ENCODE measurements at places on chromosomes 2 and 18.

- no peak for DNase-seq
These were observed 47.2 kb downstream of the SCG2 start for GRCh38 chr2:223554923-223555322.

DNA sequence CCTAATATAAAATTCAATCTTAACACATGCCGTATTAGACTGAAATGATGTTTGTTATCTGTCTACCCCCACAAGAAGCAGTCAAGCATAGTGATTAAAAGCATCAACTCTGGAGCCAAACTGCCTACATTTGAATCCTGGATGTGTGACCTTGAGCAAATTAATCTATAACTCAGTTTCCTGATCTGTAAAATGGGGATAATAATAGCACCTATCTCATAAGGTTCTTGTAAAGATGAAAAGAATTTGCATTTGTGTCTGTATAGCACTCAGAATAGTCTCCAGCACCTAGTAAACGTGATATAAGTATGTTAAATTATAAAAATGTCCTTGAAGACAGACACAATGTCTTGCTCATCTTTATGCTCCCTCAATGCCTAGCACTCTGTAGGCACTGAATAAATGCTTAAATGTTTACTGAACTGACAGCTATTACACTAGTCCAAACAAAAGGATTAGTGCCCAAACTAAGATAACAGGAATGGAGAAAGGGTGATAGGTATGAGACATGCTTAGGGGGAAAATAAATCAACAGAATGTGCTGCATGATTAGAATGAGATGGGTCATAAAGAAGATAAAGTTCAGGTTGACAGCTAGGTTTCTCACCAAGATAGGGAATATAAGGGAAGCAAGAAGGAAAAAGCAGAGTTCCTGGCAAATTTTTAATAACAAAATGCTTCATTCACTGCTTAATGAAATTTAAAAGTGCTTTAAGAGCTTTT is 180.6 kb downstream of the ATAD2B start:
- DNase-seq, result no peak

- no peak for DNase-seq
These were observed 193.4 kb downstream of the WDR7 start for GRCh38 chr18:56844556-56844955.

GRCh38 chr2:10048501-10049171 is 5.3 kb downstream of the KLF11 start:
- DNase-seq, result no peak

- no peak for DNase-seq
These were observed 217.4 kb upstream of the SMIM21 start for GRCh38 chr18:75644871-75645270.

- DNase-seq, result no peak
These were observed 296.9 kb upstream of the CYRIA start for GRCh38 chr2:16962505-16962904.

- DNase-seq, result no peak
These were observed 294.5 kb upstream of the NT5C1B start for GRCh38 chr2:18883616-18884456.

DNA sequence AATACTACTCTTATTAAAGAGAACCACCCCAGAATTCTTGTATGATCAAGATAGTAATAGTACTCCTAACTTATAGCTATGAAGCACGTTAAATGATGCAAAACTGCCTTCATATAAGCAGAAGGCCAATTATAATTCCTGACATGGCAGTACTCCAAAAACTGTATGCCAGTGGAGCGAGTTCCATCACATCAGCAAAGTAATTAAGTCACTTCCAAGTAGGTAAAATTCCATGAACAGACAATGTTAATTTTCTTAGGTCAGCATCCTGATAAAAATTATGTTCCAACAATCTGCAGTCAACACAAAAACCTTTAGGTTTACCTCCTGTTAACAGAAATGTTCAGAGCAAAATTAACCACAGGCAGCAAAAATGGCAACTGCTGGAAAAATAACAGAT is 136.7 kb downstream of the CDH2 start:
- DNase-seq, result no peak

DNA sequence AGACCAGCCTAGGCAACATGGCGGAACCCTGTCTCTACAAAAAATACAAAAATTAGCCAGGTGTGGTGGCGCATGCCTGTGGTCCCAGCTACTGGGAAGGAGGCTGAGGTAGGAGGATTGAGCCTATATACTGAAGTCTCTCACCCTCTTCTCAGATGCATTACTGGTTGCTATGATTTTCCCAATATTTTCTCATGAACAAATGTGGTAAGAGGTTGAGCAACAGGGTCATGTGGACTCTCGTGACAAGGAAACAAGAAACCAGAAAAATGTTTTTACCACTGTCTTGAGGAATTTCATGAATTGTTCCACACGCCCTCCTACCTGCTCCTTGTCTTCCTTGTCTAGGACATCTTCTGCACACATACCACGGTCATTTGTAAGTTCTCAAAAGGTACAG is 12.4 kb downstream of the LMAN2L start:
- no peak for DNase-seq

- DNase-seq, result no peak
These were observed 182.1 kb downstream of the TWIST2 start for GRCh38 chr2:239029958-239030357.

DNA sequence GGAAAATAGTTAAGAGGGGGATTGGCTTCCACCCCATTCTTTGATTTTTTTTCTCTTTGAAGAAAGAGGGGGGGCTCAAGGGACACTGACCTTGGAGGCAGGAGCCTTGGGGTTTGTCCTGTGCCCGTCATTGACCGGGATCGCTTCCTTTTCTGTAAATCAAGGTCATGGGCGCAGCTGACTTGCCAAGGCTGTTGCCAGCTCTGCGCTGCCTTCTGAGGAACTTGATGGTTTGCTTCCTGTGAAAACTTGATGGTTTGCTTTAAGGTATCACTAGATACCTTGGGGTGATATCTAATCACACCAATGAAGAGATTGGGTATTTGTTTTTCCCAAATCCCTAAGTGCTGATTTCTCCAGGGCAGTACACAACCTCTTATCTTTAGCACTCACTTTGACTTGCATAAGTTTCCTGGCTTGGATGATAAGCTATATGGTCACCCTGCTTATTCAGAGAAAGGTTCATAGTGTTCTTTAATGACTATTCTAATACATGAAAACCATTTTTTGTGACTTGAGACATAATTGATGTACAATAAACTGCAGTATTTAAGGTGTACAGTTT is 56.0 kb downstream of the DGKD start:
- no peak for DNase-seq

DNA sequence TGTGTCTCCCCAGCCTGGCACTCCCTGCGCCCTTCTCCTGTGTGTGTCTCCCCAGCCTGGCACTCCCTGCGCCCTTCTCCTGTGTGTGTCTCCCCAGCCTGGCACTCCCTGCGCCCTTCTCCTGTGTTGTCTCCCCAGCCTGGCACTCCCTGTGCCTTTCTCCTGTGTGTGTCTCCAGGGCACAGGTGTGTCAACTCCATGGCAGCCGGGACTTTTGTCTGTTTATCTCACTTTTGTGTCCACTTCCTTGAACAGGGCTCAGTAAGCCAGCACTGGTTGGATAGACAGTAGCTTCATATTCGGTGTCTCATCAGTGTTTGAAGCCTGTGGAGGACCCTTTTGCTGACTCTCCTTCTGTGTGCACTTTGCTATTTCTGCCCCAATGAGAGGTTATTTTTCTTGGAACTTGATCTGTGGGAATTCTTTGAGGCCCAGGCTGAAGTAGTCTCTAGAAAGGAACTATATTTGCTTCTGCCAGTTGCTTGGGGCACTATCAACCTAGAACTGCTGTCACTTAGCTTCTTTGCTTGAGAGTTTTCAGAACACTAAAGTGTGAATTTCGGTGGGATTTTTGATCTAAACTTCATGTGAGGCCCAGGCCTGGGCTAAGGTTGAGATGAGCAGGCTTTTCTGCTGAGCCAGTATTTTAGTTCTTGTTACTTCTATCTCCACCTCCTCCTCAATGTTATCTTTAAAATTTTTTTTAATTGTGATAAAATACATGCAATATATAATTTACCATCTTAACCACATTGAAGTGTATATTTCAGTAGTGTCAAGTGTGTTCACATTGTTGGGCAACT is 8.3 kb upstream of the ASB1 start:
- DNase-seq, result no peak

DNA sequence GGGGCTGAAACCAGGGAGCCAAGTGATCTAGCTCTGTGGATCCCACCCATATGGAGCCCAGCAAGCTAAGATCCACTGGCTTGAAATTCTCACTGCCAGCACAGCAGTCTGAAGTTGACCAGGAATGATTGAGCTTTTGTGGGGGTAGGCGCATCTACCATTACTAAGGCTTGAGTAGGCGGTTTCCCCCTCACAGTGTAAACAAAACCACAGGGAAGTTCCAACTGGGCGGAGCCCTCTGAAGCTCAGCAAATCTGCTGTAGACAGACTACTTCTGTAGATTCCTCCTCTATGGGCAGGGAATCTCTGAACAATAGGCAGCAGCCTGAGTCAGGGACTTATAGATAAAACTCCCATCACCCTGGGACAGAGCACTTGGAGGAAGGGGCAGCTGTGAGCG is 96.7 kb downstream of the CCDC148 start:
- DNase-seq, result no peak

DNA sequence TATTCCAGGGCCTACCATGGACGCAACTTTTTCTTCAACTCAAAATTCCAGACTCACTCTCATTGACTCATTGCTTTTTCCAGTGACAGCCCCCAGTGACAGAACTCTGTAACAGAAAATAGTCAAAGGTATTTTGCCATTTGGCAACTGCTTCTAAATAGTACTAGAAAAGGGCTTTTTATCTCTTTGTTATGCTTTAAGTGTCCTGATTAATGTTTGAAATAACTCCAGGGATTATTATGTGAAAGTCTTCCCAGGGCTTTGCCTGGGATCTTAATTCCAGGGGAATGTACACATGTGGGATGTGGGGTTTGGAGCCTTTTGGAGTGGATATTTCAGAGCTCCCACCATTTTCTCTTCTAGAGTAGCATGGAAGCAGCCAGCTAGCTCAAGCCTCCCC is 198.8 kb downstream of the KCNS3 start:
- DNase-seq, result no peak

GRCh38 chr2:71154798-71155197 is 24.4 kb downstream of the MPHOSPH10 start:
- no peak for DNase-seq

DNA sequence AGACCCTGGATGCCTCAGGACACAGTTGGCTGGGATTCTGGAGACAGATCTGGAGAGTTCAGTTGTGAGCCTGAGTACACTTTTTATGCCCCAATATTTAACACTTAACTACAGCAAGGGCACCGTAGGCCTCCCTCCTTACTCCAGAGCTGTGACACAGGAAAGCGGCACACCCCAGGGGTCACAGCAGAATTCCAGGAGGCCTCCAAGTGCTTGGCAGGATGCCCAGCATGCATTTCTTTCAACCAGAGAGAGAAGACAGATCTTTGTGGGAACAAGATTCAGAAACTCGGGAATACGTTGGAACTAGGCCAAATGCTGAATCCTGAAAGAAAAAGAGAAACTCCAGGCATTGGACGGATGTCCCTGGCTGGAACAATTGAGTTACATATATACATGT is 199.2 kb upstream of the NT5C1B start:
- no peak for DNase-seq

DNA sequence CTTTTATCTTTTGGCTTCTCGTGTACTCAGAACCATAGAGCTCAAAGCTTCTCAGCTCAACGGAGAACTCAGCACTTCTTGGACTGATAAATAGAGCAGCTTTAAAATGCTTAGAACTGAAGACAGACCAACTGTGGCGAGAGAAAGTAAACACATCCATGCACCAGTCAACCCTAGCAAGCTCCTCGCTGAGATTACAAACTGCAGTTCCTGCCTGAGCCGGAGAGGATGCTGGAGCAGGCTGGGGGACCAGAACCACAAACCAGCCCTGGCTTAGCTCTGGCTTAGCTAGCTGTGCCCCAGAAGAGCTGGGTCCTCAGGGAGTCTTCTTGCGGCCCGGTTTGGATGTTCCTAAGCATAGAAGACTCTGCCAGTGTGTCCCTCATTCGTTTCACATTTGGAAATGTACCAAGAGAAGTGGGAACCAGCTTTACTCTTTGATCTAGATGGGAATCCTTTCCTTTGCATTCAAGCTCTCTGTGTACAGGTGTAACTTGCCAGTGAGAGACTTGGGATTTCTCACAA is 5.6 kb downstream of the PAX8 start:
- no peak for DNase-seq

GRCh38 chr2:65465124-65465523 is 32.7 kb upstream of the SPRED2 start:
- DNase-seq, result no peak

Data from activated CD8-positive, alpha-beta memory T cell treated with anti-CD3 and anti-CD28 coated beads for 1 hour (primary cell).